ENCODE measurements at places on chromosomes 5 and 9.

GRCh38 chr5:140262839-140263238 is 40.1 kb downstream of the PFDN1 start:
- no peak for DNase-seq

DNA sequence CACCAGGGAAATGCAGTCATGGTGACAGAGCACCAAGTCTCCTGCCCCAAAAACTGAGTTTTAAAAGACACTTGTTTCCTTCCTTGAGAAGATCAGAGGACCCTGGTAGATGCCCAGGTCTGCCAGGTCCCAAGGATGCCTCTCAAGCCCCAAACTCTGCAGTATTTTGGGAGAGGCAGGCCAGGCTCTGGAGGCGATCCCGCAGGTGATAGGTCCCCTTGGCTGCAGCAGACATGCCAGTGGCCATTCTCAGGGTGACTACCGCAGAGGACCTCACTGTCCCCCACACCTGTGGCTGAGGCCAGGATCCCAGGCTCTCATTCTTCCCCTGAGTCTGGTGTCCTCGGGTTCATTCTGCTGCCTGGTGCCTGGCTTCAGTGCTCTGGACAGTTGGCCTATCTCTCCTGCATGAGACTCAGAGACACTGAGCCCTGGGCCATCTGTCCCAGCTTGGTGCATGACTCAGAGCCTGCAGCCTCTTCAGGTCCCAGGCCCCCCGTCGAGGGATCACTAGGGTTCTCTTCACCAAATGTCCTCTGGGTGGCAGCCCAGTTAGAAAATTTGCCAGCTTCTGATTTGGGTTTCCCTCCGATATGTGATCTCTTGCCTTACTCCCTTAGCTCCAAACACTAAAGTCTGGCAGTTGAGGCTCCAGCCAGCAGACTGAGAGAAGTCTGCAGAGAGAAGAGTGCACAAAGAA is 59.7 kb upstream of the GARNL3 start:
- DNase-seq = peak; percentile 64

DNA sequence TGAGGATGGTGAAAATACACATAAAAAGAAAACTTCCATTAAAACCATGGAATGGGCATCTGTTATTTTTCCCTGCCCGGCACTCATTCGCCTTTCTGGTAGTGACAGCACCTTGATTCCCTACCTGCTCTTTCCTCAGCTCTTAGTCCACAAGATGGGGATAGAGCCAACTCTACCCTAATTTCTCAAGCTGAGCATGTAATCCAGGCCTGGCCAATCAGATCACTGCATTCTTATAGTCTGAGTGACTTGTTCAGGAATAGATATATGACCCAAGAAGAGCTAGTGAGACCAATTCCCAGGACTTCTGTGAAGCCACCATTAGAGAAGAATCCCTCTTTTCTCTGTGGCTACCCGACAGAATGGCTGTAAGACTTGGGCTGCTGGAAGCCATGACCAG is 58.1 kb downstream of the TSSK1B start:
- peak; percentile 39 for DNase-seq

DNA sequence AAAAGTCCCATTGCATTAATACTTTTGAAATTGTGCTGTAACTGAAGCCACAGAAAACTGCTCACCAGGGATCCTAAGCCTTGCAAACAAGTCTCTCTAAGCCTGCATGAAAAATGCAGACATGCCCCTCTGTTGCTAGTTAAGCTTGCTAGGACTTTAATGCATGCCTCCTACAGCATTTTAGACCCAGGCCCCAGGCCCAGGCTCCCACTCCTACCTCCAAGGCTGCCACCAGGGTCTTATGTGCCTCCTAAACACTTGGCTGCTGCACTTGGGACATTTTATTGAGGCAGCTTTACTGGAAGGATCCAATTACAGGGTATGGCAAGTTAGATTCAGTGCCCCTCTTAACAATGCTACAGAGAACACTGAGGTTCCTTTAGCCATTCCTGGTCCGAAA is 467.3 kb upstream of the CLINT1 start:
- peak; percentile 25 for DNase-seq

DNA sequence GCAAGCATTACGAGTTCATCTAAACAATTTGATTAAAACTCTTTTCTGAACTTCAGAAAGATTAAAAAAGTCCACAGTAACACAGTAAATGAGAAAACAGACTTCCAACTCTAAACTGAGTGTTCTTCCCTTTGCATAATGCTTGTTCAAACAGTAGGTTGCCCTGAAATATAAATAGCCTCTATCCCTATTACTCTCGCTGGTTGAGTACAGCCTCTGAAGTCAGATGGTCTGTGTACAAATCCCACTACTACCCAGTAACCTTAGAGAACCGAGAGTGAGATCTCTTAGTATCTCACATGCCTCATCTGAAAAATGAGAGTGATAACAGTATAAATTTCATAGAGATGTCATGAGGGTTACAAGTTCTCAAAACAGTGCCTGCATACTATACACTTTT is 591.6 kb downstream of the CAAP1 start:
- DNase-seq = no peak

GRCh38 chr5:142871363-142872193 is 101.4 kb downstream of the ARHGAP26 start:
- DNase-seq = no peak

- DNase-seq = no peak
Measured at GRCh38 chr5:78060421-78060820, 234.1 kb downstream of the AP3B1 start.

DNA sequence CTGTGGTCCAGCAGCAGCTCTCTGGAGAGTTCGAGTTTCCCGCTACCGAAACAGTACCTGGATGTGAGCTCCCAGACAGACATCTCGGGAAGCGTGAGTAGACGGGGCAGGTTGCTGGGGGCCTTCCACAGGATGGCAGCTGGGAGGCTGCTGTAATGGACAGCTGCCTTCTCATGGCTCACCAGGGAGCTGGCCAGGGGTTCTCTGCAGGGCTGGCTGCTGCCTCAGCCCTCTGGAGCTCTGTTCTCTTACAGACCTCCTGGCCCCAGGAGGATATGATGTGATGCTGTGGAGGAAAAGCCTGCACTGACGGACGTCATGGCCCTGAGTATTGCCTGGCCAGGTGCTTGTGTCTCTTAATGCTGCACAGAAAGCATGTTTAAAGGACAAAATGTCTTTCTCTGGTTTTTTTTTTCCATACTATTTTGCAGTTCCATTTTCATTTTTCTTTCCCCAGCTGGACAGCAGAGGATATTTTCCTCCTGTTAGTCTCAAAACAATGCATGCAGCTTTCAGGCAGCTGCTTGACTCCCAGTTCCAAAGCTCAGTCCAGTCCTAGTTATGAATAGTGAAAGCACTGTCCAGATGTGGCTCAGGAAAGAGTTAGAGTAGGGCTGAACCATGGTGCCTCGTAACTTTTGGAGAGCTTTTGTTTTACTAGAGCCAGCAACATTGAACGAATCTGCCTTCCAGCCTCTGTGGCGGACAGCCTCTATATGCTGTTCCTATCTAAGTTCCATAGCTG is 77.5 kb upstream of the RARS1 start:
- no peak for DNase-seq
